Osteoblast (primary cell): ENCODE measurements at places on chromosomes 11 and 22.

DNA sequence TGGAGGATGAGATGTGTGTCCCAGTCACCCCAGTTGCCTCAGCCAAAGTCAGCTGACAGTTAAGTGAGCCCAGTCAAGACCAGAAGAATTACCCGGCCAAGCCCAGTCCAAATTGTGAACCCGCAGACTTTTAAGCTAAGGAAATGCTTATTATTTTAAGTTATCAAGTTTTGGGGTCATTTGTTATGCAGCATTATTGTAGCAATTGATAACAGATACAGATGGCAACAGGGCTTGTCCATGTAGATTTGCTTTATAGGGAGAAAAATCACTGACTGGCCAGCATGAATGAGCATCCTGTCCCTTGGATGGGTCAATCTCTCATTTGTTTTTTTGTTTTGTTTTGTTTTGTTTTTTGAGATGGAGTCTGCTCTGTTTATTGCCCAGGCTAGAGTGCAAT is 22.9 kb downstream of the SDHAF2 start:
- DNase-seq, result no peak

- DNase-seq, result no peak
Measured at GRCh38 chr11:128590587-128590986, 3.2 kb upstream of the ETS1 start.

- no peak for DNase-seq
Measured at GRCh38 chr11:129932381-129933067, 37.1 kb upstream of the NFRKB start.

DNA sequence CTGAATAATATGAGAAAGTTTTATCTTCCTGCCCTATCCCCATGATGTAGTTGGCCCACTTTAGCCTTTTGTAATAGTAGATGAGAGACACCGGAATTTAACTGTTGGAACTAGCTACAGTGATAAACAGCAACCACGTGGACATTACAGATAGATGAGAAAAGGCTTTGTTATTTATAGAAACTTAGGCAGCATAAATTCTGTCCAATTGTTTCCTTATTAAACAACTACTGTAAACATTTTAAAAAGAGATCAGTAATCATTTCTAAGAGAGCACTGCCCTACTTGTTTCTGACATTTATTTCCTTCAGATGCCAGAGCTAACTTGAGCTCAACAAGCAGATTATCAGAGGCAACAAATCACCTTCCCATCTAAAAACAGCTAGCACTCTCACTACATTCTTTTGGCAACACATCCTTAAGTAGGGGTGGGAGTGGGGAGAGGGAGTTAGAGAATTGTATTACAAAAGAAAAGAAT is 63.1 kb downstream of the SOX6 start:
- no peak for DNase-seq

- DNase-seq, result no peak
Measured at GRCh38 chr11:12149672-12150225, 39.4 kb downstream of the MICAL2 start.

DNA sequence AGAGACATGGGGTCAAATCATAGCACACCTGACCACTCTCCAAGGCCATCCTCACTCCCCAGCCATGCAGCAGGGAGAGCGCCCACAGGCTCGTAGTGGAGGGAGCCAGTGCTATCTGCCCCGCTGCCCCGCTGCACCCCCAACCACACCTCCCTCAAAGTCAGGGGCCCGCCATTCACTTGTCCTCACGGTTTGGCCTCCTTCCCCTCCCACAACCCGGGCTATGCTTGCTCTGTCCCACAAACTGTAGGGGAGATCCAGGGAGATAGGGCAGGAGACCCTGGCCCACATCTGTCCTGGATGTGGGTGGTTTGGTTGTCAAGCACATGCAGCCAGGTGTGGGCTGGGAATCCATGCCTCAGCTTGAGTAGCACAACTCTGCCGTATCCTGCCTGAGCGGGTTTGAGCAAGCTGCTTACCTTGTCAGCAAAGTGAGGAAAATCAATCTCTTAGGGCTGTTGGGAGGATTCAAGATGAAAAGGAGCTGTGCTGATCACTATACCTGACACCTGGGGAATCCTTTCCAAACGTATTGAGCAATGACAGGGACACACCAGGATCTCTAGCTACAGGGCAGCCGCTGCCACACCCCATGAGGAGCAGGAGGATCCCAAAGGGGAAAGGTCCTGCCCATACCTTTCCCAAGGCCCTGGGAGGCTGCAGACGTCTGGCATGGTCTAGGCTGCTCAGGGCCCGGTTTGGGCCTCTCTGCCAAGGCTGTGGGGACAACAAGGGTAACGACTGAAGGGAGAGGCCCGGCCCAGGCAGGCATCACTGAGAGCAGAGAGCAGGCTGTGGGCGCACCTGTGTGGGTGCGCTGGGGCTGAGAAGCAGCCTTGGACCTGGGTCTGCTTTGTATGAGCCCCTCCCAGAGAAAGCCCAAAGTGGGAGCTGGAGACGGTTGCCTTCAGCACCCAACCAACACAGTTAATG is 23.3 kb downstream of the KCNJ5 start:
- peak; percentile 58 for DNase-seq

DNA sequence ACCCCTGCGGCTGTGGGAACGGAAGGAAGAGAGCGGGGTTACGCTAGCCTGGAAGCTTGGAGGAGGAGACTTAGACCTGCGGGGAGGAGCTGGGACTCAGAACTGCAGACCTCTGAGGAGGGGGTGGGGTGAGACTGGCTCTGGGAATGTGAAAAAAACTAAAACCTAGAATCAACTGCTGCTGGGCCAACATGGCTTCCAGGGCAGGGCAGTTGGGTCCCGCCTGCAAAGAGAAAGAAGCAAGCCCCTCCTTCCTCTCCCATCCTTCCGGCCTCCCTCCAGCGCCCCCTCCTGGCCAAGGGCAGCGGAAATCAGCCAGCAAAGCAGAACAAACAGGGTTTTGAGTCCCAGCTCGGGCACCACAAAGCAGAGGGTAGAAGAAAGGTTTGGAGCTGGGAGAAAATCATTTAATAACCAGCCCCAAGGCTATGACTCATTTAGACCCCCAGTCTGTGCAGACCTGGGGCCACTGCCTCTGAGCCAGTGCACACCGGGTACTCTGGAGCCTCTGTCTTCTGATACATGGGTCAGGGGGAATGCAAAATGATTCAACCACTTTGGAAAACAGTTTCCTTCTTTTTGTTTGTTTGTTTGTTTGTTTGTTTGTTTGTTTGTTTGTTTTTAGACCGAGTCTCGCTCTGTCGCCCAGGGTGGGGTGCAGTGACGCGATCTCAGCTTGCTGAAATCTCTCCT is 7.3 kb upstream of the NCF4 start:
- no peak for DNase-seq

GRCh38 chr11:7677071-7677470 is 3.8 kb upstream of the CYB5R2 start:
- DNase-seq, result peak; percentile 47

- peak; percentile 76 for DNase-seq
Measured at GRCh38 chr11:1757861-1758610, 5.7 kb downstream of the CTSD start.

- no peak for DNase-seq
Measured at GRCh38 chr22:46896166-46896565, 133.7 kb downstream of the TBC1D22A start.

DNA sequence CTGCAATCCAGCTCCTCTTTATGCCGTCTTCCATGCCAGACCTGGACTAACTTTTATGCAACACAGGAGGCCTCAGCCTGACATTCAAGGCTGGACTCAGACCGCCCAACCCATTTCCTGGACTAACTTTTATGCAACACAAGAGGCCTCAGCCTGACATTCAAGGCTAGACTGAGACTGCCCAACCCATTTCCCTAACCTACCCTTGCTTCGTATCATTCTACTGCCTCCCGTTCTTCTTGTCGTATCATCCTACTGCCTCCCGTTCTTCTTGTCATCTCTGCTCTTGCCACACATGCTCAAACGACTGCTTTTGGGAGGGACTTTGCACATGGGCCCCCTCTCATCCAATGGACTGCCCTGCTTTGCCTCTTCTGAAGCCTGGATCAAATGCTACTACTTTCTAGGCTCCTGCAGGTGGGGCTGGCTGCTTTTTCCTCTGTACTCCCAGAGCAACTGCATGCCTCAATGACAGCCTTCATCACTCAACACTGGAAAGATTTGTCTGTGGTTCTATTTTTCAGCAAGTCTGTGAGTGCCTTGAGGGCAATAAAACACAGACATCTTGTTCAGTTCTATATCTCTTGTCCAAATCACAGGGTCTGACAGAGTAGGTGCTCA is 7.8 kb downstream of the TBC1D10A start:
- no peak for DNase-seq

DNA sequence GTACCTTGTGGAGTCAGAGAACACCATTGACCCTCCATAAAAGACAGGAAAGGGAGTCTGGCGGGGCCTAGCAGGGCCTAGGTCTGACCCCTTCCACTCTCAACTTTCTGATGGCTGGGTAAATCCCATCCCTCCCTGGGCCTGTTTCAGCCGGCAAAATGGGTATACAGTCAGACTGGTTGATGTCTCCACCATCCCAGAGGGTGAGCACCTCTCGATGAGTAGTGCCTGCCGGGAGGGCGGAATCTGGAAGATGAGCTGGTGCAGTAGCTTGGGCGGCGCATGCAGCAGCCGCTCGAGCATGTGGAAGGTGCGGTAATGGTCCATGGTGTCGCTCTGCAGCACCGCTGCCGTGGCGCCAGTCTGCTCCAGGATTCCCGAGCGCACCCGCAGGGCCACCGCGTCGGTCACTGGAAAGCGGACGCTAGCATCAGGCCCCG is 528 bp downstream of the FIBP start:
- no peak for DNase-seq

DNA sequence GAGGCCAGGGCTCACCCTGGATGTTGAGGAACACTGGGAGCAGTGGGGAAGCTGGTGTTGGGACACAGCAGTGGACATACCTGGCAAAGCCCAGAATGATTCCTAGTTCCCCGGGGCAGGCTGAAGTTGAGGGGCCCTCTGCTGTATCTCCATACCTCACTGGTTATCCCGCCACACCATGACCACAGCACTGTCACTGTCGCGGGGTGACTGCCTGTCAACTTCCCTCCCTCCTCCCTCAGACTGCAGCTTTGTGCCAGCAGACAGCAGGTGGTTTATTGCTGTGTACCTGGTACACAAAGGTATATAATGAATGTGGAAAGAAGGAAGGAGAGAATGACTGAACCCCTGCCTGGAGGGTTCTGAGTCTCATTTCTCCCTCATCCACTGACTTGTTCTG is 318.7 kb downstream of the TMEM135 start:
- DNase-seq, result no peak

DNA sequence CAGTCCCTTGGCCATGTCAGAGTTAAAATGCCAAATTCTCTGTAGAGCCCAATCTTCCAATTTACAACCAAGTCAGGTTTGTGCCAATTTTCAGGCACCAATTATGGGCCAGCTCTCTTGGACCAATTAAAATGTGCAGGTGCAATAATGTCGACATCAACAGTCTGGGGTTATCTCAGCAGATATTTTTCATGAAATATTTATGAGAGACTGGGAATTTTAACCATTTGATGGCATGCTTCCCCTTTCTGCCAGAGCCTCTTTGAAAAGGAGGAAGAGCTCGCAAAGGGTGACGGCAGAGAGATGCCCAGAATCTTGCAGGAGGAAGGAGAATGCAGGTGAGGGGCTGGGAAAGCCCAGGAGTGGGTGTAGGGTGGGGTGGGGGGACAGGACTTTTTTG is 100.8 kb upstream of the SYT13 start:
- DNase-seq, result no peak

DNA sequence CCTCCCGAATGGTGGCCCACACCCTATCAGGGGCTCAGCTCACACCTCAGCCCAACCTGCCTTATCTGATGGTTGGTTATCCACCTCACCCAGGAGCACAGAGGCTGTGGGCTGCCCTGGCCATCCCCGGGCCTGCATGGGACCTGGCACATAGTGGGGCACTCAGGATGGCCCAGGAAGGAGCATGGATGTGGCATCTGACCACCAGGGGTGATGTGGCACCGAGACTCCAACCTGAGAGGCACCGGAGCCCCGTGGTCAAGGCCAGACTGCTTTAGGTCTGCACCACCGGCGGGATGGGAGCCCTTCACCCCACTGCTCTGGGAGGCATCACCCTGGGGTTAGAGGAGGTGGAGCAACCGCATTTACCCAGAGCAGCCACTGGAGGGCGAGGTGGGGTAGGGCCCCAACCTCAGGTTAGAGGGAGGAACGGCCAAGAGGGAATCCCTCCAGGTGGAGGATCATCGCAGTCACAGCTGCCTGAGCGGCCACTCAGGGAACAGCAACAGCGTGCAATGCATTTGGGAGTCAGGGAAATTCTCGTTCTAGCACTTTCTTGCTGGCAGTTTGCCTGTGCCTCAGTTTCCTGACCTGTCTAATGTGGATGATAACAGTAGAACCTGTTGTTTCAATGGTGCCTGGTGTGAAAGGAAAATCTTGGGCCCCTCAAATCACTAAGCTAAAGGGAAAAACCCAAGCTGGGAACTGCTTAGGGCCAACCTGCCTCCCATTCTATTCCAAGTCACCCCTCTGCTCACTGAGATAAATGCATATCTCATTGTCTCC is 52.9 kb upstream of the CARS1 start:
- DNase-seq, result peak; percentile 92

DNA sequence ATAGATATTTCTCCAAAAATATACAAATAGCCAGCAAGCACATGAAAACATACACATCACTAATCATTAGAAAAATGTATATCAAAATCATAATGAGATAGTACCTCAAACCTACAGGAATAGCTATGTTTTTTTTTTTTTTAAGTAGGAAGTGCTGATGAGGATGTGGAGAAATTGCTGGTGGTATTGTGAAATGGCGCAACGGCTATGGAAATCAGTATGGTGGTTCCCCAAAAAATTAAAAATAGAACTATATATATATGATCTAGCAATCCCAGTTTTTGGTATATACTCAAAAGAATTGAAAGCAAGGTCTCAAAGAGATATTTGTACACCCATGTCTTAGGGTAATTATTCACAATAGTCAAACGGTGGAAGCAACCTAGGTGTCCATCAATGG is 46.0 kb upstream of the HIPK3 start:
- no peak for DNase-seq

DNA sequence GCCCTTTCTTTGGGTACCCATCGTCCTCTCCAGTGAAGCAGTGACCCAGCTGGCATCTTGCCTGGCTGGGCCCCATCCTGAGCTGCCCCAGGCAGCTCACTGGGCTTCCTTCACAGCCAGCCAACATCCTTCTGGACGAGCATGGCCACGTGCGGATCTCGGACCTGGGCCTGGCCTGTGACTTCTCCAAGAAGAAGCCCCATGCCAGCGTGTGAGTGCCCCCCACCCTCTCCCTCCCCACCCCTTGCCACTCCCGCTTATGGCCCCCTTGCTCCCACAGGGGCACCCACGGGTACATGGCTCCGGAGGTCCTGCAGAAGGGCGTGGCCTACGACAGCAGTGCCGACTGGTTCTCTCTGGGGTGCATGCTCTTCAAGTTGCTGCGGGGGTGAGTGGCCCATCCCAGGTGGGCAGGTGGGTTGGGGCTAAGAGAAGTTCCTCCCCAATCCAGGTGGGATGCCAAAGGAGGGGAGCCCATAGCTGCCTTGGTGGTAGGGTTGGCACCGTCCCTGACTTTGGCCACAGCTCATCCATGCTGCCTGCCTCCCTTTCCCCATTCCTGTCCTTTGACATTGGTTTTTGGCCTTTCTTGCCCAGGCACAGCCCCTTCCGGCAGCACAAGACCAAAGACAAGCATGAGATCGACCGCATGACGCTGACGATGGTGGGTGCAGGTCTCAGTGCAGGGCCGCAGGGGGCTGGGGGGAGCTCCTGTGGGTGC is 6.8 kb upstream of the ANKRD13D start:
- DNase-seq, result peak; percentile 73

GRCh38 chr22:38012604-38013072 is 28.3 kb upstream of the SOX10 start:
- peak; percentile 92 for DNase-seq
